ENCODE measurements at places on chromosomes 3 and 15.

DNA sequence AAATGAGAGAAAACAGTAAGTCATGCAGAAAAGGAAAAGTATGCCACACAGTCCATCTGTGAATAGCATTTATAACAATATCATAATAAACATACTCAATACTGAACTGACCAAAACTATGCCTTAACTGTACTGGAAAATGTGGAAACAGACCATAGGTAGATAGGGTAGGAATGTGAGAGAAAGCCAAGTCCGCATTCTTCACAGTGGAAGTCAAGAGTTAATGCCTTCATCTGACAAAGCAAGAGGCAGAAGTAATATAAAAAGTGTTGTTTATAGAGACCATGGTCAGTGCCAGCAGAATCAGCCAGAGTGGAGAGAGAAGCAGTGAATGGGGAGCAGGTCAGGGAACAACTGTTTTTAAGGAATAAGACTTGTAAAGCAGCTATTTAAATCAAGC lies 52.3 kb downstream of the KBTBD12 start:
- no peak for DNase-seq

- DNase-seq = no peak
Observed at GRCh38 chr3:183283886-183284285, 30.8 kb downstream of the B3GNT5 start.

GRCh38 chr15:41881920-41882688 lies 11.7 kb downstream of the SPTBN5 start:
- DNase-seq = no peak

DNA sequence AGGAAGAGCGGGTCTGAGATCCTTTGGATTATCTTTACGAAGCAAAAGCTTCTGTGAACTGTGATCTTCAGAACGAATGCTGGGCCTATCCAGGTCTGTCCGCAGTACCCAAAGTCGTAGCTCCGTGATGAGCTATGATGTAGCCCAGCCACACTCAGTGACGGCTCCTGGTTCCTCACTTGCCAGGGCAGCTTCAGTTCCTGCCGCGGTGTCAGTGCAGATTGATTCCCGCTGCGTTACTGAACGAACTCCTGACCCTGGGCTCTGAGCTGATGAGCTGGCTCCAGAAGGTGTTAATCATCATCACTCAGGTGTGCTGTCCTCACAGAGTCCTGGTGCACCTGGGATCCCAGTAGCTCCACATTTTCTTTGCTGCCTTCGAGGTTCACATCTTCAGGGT lies 45.0 kb downstream of the TMEM44 start:
- DNase-seq = no peak

DNA sequence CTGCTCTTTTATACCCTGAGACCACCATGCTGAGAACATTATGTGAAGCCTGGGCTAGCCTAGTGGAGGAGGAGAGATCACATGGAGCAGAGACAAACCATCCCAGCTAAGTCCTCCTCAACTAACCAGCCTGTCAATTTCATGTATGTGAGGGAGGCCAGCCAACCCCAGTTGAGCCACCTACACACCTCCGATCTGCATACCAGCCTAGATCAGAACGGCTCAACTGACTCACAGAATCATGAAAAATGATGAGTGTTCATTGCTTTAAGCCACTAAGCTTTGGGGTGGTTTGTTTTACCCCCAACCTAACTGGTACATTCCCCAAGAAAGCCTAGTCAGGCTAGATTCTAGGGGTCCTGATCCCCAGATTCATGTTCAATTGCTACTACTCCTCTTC lies 19.4 kb upstream of the CA12 start:
- no peak for DNase-seq

DNA sequence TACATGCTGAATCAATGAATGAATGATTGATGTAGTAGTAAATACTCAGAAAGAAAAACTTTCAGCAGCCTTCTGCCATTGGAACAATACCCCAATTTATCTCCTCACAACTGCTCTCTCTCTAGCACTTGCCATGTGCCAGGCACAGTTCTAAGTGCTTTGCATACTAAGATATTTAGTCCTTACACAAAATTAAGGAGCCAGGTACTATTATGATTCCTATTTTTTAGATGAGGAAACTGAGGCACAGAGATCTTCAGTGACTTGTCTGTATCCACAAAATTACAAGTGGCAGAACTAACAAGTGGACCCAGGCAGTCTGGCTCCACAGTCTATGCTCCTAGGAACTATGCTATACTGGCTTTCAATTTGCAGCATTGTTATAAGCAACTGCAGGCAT lies 279.2 kb downstream of the LSAMP start:
- DNase-seq = no peak
